ENCODE measurements at places on chromosomes 2 and 18. TPM values are rescaled to one million over a fixed set of nuclear protein-coding genes. Genes with fewer than 3 reads are reported as not detected.

Gene ANKRD62
- polyA plus RNA-seq, result 0.03 TPM

Gene HOXD8
- 217 TPM for polyA plus RNA-seq

Gene TTN
- 1.4 TPM for polyA plus RNA-seq

Gene HAAO
- 38.4 TPM for polyA plus RNA-seq

Gene MOB1A
- 99.9 TPM for polyA plus RNA-seq

Gene UGT1A4
- not detected for polyA plus RNA-seq

Gene TCF23
- 0.62 TPM for polyA plus RNA-seq

DNA sequence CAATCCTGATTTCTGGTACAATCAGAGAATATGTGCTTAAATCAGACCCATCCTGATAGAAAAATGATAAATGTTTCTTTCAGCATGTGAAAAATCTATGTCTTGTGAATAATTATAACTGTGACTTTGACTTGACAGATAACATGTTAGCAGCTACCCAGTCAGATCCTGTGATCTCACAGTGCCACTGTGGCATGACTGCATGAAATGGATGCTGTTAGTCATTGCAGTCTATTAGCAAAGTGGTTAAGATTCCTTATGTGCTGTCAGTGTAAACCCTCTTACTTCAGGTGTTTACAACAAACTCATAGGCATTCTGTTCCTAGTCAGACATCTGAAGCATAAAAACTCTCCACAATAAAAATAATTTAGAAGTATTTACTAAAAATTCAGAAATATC lies 244.6 kb upstream of the RND3 start:
- DNase-seq, result no peak

DNA sequence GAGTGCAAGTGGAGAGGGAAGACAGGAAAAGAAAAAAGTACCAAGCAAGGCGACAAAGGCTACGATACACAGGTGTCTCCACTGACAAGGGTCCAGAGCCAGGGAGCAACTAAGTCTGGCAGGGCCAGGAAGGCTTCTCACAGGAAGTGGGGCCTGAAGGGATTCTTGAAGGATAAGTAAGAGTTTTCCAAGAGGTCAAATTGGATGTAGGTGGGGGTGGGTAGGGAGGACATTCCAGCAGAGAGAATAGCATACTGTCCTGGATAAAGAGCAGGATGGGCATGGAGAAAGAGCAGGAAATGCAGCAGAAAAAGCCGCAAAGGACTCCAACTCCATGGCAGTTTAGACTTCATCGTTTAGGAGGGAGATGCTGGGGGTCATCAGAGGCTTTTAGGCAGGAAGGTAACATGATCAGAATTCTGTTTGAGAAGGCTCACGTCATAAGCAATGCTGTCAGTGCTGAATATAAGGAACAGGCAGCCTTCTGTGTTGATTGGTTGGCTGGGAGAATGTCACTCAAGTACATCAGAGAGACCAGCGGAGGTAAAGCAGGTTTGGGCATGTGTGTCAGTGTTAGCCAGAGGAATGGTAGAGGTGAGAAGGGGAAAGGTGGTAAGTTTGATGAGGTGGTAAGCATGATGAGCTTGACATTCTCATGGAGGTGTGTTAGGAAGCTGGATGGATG lies 35.1 kb downstream of the ARHGAP25 start:
- no peak for DNase-seq

DNA sequence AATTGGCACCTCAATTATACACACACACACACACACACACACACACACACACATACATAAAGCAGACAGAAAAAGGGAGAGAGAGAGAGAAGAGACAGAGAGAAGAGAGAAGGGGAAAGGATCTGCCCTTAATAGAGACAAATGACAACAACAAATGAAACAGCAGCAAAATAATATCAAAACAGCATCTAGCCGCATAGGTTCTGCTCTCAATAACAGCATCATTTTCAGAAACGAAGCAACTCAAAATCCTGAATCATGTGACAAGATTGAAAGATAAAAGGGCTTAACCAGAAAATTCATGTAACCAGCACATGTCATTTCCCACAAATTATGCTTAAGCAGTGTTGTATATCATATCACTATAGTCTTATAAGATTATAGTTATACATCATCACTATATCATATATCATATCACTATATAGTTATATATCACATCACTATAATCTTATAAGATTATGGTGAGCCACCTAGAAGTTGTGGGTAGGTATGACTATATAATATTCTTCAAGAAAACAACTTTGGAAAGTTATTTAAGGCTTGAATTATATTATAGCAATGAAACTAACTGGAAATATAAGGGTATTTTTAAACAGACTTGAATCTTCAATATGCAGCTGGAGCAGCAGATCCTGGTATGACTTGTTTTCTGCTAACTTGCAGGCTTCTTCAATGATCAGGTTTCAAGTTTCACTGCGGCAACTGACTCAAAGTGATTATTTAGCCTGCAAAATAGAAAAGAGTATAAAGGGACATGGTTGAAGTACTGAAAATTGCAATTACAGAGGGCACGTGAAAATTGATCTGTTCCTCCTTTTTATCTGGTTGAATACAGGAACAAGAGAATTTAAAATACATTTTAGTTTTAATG lies 16.1 kb upstream of the VPS54 start:
- DNase-seq, result no peak

GRCh38 chr2:216214768-216215167 lies 105.6 kb downstream of the XRCC5 start:
- no peak for DNase-seq

- no peak for DNase-seq
Observed at GRCh38 chr18:37529863-37530262, 35.7 kb downstream of the CELF4 start.

- no peak for DNase-seq
Observed at GRCh38 chr2:25302758-25303375, 38.9 kb downstream of the DNMT3A start.

DNA sequence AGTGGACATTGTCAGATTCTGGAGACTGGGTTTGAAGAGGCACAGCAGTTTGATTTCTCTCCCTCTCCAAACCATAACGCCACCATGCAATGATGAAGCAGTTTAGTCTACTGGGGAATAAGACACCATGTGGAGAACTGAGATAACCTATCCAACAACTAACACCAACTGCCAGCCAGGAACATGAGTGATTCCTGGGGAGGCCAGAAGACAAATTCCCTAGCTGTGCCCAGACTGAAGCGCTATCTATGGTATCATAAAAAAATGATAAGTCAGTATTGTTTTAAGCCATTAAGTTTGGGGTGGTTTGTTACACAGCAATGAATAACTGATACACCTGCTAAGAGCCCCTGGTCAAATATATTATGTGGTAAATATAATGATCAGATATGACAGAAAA lies 129.3 kb downstream of the EXOC6B start:
- no peak for DNase-seq

- no peak for DNase-seq
Observed at GRCh38 chr2:66201242-66201641, 233.7 kb upstream of the MEIS1 start.

DNA sequence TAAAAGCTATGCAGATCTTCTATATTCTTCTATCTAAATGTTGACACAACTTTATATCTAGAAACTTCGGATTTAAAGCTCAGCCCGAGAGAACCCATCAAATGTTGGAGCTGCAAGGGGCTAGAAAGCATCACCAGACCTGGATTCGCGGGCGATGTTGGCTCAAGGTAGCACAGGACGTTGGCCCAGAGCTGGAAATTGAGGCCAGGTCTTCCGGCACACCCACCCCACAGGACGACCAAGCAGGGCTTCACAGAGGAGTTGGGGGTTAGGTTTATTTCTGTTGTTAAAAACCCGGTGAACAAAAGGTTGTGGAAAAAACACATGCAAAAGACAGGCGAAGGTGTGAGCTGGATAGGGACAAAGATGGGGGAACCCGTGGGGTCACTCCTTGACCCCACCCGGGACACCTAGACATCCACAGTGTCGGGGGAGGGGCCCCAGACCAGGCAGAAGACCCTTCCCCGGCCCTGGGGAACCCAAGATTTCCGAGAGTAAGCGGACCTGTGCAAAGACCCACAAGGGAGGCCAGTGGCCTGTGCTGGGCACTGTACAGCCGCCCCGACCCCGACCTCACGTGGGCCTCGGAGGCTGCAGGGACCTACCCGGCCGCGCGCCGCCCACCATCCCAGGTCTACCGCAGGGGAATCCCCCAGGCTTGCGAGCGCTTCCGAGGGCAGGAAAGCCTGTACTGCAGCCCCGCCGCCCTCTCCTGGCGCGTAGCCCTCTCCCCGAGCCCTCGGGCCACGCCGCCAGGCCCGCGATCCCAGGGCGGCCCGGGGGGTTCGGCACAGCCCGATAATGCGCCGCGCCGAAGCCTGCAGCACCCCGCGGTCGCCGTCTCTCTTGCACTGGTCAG lies 1.8 kb upstream of the AGBL5 start:
- DNase-seq, result no peak

GRCh38 chr2:42223855-42224268 lies 54.7 kb downstream of the EML4 start:
- no peak for DNase-seq

GRCh38 chr18:7002107-7002506 lies 115.5 kb downstream of the LAMA1 start:
- no peak for DNase-seq

Measured in right renal cortex interstitium (tissue), 3 donors.